ENCODE measurements at places on chromosomes 11 and 22.

DNA sequence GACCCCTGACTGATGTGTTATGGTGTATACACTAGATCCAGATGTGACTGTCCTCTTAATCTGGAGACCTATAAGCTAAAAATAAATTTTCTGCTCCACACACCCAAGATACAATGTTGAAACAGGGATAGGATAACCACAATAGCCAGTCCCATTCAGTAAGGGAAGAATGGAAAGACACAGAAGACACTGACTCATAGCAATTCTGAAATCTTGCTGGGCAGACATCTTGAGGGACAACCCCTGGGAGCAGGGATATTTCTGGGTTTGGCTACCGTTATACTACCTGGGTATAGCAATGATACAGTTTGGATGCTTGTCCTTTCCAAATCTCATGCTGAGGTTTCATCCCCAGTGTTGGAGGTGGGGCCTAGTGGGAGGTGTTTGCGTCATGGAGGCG is 93.9 kb downstream of the BUD13 start:
- DNase-seq: no peak

GRCh38 chr11:103920933-103921332 is 115.5 kb upstream of the DDI1 start:
- DNase-seq: no peak

DNA sequence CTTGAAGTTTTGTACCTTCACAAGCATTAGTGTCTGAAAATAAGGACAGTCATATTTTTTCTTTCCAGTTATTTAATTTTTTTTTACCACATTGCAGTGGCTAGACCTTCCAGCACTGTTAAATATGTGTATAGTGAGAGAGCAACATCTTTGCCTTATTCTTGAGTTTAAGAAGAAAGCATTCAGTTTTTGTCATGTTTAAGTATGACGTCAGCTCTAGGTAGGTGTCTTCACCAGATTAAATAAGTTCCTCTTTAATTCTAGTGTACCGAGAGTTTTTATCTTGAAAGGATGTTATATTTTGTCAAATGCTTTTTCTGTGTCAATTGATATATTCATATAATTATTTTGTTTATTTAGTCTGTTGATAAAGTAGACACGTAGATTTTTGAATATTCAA is 258.8 kb downstream of the FAM181B start:
- DNase-seq: no peak

DNA sequence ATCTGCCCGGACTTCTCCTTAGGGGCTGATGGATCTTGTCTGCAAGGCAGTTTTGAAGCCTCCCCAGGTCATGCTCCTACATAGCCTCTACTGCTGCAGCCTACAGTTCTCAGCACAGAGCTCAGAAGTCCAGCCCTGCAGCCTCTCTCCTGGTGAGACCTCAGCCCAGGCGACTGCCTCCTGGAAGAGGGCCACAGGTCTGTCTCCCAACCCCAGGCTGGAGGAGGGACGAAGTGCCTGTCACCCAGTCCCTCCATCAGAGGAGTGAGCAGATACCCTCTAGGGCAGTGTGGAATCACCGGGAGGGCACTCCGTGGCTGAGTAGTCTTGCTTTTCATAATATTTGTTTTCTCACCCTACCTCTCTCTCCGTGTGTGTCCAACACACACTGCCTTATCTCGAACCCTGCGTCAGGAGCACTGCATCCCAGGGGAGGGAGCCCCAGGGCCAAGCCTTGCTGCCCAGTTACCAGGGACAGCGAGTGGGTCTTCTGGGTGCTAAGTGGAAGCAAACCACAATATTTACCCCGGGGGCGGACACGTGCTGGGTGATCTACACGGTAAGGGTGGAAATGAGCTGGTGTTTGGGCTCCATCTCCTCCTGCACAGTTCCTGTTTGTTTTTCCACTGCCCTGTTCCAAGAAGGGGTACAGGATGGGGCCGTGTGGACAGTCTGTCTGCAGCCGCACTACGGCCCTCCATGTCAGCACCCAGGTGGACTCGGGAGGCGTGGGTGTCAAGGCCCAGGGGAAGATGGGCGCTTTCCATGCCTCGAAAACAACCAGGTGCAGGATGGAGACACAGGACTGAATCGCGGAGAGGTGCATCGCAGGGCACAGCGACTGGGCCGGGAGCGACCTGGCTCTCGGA is 133.7 kb upstream of the HSD17B12 start:
- no peak for DNase-seq

DNA sequence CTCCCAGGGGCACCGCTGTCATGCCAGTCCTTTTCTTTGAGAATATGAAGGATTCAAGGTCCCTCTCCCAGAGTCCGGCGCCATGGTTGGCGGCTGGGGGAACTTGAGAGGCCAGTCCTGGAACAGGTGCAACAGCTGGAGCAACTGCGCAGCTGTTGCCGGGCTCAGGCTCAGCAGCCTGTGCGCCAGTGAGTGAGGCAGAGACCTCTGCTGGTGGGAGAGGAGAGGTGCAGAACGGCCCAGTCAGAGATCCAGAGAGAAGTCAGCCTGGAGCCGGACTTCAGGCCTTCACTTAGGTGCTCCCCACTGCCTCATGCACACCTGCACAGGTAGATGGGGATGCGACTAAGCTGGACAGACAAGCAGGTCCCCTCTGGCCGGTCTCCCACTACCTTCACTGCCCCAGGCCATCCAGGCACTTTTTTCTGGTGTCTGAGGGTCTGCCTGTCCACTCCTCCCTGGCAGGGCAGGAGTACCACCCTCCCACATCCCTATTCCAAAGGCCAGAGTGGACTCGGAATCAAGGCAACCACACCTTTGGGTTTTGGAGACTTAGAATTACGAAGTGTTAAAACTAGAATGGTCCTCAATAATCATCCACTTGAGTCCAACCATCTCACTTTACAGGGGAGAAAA is 4.6 kb downstream of the CHRDL2 start:
- DNase-seq: peak; percentile 36

DNA sequence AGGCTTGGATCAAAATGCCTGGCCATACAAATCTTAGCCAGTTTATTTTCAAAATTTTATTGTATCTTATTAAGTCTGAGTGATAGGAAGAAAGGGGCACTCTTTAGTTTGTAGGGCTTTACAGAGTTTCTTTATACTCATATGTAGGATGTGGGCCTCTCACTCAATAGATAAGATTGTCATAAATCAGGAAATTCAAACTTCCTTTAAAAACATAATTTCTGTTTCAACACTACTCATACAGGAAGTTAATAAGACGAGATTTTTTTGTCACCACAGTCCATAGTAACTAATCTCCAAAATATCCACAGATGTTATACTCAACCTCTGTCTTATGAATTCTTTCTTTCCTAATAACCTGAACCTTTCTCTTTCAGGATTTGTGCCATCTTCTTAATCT is 13.3 kb upstream of the OR56B4 start:
- DNase-seq: no peak

- DNase-seq: no peak
These were observed 76.0 kb upstream of the WNT7B start for GRCh38 chr22:46052801-46053562.
